ENCODE measurements at places on chromosomes 12 and 14.
A peak's percentile ranks its signal among the peaks of the same experiment; 100 is the strongest.

GRCh38 chr12:105348561-105348960 lies 18.1 kb downstream of the C12orf75 start:
- no peak for DNase-seq

DNA sequence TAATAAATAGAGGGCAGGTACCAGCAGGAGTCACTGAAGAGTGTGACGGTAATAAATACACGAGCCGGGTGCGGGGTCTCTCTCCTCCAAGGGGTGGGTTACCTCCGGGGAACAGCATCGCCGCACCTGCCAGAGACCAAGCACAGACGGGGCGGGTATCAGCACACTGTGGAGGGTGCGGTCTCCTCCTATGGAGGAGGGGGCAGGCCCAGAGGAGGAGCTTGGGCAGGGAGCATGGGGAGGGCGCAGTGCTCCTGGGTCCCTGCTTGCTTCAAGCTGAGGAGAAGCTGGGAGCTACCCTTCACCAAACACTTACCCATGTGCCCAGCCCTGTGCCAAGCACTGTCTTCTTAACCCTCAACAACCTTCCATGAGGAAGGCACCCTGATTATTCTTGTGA lies 12.8 kb downstream of the PGF start:
- DNase-seq: no peak

DNA sequence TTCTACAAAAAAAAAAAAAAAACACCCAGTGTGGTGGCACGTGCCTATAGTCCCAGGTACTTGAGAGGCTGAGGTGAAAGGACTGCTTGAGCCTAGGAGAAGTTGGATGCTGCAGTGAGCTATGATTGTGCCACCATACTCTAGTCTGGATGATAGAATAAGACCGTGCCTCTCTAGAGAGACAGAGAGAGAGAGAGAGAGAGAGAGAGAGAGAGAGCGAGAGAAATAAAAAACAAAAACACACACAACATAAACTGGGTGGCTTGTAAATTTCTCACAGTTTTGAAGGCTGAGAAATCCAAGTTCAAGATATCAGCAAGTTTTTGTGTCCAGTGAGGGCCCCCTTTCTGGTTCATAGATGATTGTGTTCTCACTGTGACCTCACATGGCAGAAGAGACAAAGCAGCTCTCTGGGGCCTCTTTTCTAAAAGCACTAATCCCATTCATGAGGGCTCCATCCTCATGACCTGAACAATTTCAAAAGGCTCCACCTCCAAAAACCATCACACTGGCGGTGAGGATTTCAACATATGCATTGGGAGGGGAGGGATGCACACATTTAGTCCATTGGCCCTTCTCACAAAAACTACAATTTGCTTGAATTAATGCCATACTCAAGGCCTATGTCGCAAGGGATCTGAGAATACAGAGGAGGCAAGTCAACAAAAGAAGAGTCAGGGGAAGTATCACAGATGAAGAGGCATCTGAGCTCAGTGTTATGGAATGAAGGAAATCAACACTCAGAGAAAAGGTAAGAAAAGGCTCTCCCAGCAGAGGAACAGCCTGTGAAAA lies 94.9 kb downstream of the PPM1H start:
- no peak for DNase-seq

- DNase-seq: no peak
Observed at GRCh38 chr14:24235804-24236688, 3.3 kb downstream of the GMPR2 start.

DNA sequence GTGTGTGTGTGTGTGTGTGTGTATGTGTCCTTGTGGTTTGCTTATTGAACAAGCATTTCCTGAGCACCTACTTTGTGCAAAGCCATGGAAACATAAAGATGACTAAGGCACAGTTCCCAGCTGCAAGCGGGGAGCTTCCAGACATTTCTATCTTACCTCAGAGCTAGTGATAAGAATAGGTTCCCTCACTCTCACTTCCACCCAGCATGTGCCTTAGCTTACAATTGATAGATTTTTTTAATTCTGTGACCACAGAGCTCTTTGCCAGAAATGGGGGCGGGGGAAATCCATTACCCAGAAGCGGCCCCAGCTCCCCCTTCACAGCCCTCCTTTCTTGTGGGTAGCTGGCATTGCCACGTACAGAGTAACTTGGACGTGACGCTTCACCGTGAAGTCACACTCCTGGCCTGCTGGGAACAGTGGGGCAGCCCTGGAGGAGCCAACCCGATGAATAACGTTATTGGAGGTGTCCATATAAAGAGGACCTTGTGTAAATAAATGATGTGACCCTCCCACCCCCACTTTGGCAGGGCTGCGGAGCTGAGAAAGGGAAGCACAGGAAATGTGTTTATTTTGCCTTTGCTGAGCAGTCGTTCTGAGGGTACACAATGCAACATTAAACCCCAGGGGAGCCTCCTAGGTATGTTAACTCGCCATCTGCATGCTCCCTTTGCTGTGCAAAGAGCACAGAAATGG lies 238.9 kb downstream of the CHST11 start:
- DNase-seq: peak; percentile 82

- DNase-seq: no peak
Observed at GRCh38 chr12:76687981-76688380, 75.9 kb upstream of the ZDHHC17 start.

DNA sequence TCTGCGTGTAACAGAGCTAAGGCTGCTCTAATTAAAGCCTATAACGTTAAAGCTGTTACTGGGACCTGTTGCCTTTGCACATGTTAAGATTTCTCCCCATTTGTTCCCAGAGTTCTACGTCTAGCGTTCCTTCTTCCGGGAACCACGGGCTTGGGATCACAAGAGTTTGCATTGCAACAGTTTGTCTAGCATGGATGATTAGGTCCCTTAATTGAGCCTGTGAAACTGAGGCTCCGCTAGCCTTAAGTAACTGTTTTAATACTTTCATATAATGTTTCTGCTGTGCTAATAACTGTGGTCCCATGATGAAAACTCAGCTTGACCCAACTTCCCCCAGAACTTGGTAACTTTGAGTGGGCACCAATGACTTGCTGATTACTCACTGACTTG lies 16.7 kb upstream of the LYZ start:
- no peak for DNase-seq

- no peak for DNase-seq
Observed at GRCh38 chr12:66804563-66804974, 125.7 kb upstream of the GRIP1 start.

- DNase-seq: peak; percentile 24
Observed at GRCh38 chr12:109714141-109714912, 702 bp downstream of the FAM222A start.

GRCh38 chr14:63878052-63878451 lies 25.2 kb downstream of the SYNE2 start:
- no peak for DNase-seq

DNA sequence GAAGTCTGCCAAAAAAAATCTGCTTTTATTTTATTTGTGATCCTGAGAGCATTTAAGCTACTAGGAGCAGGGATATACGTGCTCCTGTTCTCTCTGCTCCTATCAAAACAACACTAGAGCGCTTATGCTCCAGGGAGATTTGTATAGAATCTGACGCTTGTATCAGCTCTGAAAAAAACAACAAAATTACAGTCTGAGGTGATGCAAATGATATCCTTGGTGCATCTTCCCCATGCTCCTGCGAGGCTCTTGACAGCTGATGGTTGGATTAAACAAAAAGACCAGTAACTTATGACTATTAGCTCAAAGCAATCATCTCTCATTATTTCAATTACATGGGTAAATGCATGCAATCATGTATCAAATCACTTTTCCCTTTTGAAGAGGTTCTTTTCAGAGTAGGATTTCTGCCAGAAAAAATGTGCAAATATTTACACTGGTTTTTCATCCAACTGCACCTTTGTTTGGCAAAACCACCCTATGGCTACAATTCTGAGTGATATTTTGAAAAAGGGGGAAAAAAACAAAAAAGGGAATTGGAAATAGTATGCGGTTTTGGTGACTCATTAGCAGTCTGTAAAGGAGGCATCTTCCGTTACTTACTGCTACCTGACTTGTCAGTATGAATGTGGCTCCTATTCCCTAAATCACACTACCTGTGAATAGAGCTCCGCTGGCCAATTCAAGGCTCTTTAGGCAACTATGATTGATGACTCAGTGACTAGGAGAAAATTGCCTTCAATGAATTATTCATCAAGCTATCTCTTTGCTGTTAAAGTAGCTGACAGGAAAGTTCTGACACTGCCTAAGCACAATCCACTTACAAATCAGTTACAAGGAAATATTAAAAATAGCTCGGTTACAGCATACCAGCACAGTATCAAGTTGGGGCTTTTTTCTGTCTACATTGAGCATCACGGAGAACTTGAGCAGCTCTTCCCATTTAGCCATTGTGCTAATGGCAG lies 450.0 kb downstream of the FOXG1 start:
- DNase-seq: no peak

- DNase-seq: no peak
Observed at GRCh38 chr12:56208006-56208405, 13.7 kb downstream of the RNF41 start.

DNA sequence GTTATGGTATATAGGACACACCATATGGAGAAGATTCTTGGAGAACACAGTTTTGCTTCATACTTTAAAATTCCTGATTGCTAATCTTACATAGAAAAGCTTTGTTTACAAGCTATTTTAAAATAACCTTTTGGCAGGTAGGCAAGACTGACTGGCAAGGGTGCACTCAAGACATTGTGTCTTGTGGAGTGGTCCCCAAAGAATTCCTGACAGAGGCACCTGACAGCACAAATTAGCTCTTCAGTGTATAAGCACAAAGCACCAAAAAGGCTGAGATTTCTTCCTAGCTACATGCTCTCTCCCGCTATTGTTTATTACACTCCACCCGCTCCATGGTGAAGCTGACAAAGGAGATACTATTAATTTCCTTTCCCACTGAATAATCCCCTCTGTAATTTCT lies 139.4 kb downstream of the MON2 start:
- no peak for DNase-seq

DNA sequence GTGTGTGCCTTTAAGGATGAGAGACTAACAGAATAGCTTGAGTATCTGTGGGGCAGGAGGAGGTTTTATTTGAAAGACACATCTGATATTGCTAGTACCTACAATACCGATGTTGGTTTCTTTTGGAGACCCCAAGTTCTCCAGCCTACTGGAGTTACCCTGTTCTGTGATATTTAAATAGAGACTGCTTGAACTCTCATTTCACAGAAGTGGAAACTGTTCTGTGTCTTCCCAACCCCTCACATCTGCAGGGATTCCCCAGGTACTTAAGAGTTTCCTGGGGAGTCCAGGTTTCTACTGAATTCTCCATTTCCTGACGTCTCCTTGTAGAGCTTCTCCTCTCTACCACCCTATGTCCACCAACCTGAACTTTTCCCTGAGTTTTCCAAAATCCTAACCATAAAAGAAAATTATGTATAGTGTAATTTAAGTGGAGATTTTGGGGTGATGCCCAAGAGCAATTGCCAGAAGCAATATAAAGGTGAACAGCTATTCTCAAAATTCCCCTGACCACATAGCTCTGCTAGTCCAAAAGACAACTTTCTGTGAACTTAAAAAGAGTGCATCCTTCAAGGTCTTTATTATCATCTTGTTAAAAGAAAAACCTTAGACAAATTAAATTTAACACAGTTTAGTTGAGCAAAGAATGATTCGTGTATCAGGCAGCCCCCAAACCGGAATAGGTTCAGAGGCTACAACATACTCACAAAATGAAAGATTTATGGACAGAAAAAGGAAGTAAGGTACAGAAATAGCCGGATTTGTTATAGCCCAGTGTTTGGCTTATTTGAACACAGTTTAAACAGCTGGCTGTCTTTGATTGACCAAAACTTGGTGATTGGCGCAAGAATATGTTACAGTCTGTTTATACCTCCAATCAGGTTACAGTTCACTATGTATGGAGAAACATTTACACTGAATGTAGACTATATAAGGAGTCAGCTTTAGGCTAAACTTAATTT lies 373.4 kb downstream of the NUAK1 start:
- no peak for DNase-seq

- DNase-seq: no peak
Observed at GRCh38 chr14:70093156-70093555, 95.6 kb downstream of the SLC8A3 start.

DNA sequence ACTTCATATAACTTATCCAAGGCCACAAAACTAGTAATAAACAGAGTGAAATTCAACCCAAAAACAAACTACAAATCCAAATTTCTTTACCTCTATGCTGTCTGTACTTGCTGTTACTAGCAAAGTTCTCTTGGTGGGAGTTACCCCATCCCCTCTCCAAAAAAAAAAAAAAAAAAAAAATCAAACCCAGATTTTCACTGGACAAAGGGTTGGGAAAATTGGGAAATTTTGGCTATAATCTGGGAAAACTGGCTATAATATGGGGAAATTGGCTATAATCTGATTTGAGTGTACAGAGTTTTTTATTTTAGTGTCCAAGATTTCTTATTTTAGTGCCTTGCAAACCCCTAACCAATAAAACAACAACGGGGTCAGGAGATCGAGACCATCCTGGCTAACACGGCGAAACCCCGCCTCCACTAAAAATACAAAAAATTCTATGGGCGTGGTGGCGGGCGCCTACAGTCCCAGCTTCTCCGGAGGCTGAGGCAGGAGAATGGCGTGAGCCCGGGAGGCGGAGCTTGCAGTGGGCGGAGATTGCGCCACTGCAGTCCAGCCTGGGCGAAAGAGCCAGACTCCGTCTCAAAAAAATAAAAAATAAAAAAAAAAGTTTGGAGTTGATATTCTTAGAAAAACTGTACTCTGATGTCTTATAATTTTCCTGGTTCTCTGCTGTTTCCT lies 148.4 kb downstream of the CHST11 start:
- no peak for DNase-seq

DNA sequence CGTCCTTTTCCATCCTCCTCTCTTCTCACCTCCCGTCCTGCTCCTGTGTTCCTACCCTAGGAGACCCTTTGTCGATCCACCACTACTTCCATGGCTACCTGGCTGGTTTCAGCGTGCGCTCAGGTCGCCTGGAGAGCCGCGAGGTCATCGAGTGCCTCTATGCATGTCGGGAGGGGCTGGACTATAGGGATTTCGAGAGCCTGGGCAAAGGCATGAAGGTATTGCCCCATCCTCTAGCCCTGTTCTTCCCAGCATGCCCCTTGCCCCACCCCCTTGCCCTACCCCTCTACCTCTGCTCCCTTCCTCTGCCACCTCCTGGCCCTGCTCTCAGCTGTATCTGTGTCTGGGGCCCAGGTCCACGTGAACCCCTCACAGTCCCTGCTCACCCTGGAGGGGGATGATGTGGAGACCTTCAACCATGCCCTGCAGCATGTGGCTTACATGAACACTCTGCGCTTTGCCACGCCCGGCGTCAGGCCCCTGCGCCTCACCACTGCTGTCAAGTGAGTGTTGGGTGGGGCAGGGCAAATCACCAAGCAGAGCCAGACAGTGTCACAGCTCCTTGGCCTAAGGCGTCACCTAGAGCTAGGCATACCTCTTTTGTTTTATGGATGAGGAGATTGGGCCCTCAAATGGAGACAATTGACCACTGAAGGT lies 12.8 kb downstream of the CLSTN3 start:
- no peak for DNase-seq

Measured in stimulated activated CD4-positive, alpha-beta T cell treated with anti-CD3 and anti-CD28 coated beads, TNF-alpha, amount 100 ng/mL, for 48 hours (primary cell).